Peyer's patch (tissue), 4 donors: ENCODE measurements at places on chromosomes 11 and 22.

GRCh38 chr11:109552376-109552775 lies 130.4 kb downstream of the C11orf87 start:
- DNase-seq: no peak

GRCh38 chr11:113457784-113458183 lies 17.4 kb downstream of the DRD2 start:
- no peak for DNase-seq

DNA sequence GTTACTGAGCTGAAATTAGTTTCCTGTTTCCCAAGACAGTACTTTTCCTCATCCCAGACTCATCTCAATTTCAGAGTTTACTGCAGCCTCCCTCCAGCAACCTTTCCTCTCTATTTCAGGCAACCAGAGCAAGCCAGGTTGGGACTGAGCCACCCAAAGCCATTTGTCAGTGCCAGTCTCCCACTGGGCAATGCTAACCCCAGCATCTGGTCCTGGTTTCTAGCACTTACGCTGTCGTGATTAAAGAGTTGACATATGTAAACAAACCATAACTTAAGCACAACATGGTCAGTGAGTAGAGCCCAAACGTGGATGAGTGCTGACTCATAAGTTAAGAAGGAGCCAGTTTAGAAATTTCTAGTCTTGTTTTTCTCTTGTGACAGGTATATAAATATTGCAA lies 119.6 kb upstream of the BLID start:
- no peak for DNase-seq

DNA sequence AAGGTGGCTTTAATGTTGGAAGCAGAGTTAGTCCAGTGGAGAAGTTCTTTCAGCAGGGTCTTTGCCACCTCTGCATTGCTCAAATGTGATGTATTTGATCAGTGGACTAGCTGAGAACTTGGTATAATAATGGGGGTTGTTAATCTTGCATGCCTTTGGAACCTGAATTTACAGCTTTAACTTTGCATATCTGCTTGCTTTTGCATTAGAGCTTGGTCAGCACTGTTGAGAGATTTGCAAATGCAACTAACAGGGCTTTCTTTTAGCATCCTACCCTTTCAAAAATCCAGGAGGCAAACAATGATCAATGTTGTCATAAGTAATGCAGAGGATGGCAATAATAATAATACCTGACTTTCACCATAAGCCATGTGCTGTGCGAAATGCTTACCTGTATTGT lies 48.2 kb downstream of the NF2 start:
- no peak for DNase-seq
